MCF 10A (cell line): ENCODE measurements at places on chromosomes 3 and 15. TPM values are rescaled to one million over a fixed set of nuclear protein-coding genes. Genes with fewer than 3 reads are reported as not detected.

Gene TPRA1
- 47.0 and 57.2 TPM in 2 replicates for total RNA-seq

Gene SCN5A
- total RNA-seq: not detected in 2 replicates

Gene ADCY5
- not detected in 2 replicates for total RNA-seq

Gene IL17RD
- 0.91 and 1.2 TPM in 2 replicates for total RNA-seq

Gene TTLL13
- 0.47 TPM in 1 of 2 replicates, not detected in the other for total RNA-seq

Gene COL6A5
- not detected in 2 replicates for total RNA-seq

Gene ACAD9
- 43.1 and 44.7 TPM in 2 replicates for total RNA-seq

Gene GOLGA6B
- not detected in 2 replicates for total RNA-seq

Gene SERPINI2
- total RNA-seq: not detected in 2 replicates

Gene DNAJA4
- total RNA-seq: not detected in 2 replicates

Gene PFN2
- 117 and 142 TPM in 2 replicates for total RNA-seq

- DNase-seq: no peak
Observed at GRCh38 chr15:74800559-74801094, 12.0 kb upstream of the LMAN1L start.

- peak; percentile 93 for DNase-seq
Observed at GRCh38 chr3:195102609-195103467, 168.1 kb downstream of the XXYLT1 start.

DNA sequence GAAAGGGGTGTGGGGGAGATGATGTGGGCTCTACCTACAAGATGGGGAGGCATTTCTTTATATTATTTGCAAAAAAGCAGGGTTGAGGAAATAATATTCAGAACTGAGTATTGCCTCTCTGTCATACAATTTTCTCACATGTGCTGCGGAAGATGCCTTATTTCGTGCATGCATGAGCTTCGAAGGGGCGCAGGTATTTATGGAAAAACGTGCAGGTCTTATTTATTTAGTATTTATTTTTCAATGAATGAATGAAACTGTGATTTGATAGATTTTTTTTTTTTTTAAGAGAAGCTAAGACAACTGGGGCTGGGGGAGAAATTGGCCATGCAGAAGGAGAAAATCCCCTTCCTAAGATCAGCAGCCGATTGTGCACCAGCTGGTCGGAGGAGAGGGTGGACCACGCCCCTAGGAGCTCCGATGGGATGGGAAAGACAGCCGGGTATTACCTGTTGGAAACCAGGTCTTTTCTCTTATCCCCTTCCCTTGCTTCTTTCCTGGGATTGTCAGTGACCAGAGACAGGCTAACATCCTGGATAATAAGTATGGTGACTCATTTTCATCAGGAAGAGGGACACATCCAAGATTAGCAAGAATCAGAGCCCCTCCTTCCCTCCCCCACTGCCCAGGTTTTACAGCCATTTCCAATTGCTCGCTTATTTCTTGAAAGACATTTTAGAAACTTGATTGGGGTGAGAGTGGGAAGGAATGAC, 875 bp downstream of the GAP43 start:
- DNase-seq: no peak

DNA sequence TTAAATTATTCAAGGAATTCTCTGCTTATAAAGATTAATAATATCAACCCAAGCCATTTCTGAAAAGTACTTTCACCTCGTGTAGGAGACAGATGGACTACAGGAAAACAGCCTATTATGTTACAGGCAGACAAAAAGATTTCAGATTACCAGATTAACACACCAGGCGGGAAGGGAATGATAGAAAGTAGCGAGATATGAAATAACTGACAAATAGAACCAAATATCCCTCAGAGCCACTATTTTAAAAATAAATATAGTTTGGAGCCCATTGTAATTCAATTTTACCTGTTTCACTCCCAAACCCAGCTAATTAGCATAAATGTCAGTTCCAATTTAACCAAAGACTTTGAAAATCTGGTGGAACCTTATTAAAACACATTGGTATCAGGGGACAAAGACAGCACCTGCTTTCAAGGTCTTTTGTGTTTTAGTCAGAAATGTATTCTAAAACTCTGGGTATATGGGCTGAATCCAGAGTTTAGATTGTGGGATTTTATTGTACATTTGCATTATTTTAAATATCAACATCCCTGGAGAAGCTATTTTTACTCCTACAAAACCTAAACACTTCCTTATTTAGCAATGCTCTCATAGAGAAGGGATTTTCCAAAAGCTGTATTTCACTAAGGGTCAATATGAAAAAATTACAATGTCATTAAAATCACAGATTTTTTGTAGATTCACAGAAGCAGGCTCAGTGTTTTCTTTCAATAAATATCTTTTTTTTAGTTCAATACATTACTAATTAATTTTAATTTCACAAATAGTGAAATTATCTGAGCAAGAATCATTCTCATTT, 138.4 kb downstream of the TNIK start:
- no peak for DNase-seq

DNA sequence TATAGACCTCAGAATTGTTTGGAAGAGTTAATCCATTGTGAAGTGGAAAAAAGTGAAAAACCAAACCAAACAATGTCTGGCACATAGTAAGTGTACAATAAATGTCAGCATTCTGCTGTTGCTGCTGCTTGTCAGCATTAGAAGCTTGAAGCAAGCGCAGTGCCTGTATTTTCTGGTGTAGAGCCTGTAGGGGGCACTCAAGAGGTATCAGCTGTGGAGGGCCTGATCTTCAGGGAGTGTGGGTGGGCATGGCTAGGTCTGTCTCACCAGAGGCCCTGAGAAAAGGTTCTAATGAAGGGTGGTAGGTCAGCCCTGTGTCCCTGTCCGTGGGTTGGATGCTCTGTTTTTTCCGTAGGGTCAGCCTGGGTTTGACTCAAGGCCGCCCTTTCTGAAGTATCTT, 3.6 kb downstream of the ADAMTSL3 start:
- DNase-seq: no peak

GRCh38 chr3:39126532-39127071, 19.1 kb downstream of the TTC21A start:
- DNase-seq: peak; percentile 72

DNA sequence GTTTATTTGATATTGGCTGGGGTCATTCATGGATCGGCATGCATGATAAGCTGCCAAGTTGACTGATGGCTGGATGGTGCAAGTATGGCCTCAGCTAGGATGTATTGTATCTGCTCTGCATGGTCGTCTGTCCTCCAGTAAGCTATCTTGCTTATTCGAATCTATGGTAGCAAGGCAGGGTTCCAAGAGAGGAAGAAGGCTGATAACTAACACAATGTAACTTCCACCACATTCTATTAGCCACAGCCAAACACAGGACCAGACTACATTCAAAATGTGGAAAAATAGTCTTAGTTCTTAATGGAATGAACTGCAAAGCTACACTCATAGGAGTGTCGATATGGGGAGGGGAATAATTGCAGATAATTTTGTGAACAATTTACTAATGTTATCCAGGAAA, 175.2 kb downstream of the ARPP21 start:
- no peak for DNase-seq

- DNase-seq: peak; percentile 10
Observed at GRCh38 chr3:120637851-120638559, 41.9 kb downstream of the NDUFB4 start.

DNA sequence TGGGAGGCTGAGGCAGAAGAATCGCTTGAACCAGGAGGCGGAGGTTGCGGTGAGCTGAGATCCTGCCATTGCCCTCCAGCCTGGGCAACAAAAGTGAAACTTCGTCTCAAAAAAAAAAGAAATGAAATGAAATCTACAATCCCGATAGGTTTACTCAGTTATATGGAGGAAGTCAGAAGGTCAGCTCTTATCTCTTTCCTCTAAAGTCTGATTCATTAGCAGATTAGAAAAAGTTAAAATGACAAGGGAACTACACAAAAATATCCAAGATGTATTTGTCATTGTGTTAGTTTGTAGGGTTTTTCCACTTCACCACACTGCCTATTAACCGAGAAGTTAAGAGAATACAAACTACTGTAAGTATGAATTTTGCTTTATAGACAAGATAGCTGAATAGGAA, 420.6 kb downstream of the SHQ1 start:
- DNase-seq: no peak

GRCh38 chr3:142152384-142152783, 3.0 kb upstream of the TFDP2 start:
- peak; percentile 26 for DNase-seq

DNA sequence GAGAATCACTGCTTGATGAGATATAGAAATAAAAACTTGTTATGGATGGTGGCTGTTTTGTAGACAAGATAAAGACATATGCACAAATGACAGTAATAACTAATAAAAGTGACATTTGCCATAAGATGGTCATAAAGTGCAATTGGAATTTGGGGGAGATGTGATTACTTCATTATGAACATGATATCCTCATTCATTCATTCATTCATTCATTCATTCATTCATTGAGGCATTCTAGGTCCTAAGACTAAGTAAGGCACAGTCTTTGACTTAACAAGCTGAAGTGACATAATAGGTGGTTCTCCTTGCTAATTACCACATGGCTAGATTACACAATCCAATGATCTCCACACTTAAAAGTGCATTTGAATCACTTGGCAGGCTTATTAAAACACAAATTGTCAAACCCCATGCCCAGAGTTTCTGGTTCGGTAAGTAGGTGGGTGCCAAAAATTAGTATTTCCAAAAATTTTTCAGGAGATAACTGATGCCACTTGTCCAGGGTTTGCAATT, 18.9 kb downstream of the RAP2B start:
- peak; percentile 26 for DNase-seq

DNA sequence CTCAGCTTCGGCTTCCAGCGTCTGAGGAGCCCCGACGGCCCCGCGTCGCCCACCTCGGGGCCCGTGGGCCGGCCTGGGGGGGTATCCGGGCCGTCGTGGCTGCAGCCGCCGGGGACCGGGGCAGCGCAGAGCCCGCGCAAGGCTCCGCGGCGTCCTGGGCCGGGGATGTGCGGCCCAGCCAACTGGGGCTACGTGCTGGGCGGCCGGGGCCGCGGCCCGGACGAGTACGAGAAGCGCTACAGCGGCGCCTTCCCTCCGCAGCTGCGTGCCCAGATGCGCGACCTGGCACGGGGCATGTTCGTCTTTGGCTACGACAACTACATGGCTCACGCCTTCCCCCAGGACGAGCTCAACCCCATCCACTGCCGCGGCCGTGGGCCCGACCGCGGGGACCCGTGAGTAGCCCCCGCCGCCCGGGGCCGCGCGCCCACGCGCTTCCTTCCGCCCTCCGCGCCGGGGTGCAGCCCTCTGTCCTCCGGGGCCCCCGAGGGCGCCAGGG, 462 bp downstream of the EDEM1 start:
- peak; percentile 38 for DNase-seq

- DNase-seq: no peak
Observed at GRCh38 chr15:45631776-45632175, 3.1 kb upstream of the SQOR start.

DNA sequence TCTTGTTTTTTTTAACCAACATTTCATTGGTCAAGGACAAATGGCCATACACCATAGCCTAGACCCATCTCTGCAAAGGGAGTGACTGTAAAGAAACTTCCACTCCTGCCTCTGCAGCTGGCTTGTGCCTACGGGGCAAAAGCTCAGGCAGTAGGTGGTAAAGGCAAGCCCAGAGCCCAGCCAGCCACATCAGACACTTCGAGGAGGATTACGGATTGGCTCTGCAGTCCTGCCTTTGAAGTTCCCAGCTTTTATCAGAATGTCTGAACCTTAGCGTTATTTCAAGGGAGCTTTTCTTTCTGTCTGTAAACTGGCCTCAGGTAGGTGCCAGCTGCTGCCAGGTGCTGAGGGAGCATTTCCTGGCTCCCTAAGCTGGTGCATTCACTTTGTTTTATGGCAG, 15.6 kb downstream of the ZNF710 start:
- DNase-seq: no peak

- no peak for DNase-seq
Observed at GRCh38 chr3:140754936-140755335, 77.1 kb downstream of the TRIM42 start.

- DNase-seq: no peak
Observed at GRCh38 chr3:131491775-131492174, 11.0 kb downstream of the MRPL3 start.

- DNase-seq: no peak
Observed at GRCh38 chr3:38054499-38055001, 15.5 kb downstream of the DLEC1 start.

GRCh38 chr3:882533-882932, 210.3 kb upstream of the CNTN6 start:
- DNase-seq: no peak

DNA sequence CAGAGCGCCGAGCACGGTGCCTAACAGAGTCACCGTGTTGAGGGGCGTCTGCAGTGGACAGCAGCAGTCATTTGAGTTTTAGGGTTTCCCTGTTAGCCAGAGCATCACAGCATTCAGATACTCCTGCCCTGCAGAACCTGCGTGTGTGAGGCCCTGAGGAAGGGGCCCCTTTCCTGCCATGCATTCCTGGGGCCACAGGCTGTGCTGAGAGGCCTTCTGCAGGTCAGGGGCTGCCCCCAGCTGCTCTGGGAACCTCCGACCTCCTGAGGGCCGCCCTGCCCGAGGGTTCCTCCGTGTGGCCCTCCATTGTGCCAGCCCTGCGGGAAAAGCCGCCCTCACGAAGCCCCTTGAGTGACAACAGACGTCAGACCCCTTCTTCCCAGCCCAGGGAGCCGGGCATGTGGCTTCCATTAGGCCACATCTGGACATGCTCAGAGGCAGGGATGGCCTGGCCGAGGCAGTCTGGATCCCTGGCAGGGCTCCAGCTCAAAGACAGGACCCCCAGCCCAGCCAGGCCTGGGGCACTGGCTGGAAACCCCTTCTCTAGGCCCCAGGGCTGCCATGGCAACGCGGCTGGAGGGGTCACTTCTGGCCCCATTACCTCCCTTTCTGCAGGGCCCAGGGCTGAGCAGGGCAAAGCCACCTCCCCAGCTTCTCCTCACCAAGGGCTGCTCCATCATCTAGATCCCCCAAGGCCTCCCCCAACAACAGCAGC, 25.3 kb downstream of the FBLN2 start:
- no peak for DNase-seq

- DNase-seq: peak; percentile 19
Observed at GRCh38 chr3:179452176-179452564, 900 bp upstream of the GNB4 start.

- no peak for DNase-seq
Observed at GRCh38 chr15:27723821-27724220, 375.3 kb downstream of the OCA2 start.
